GM12892 (cell line): ENCODE measurements at places on chromosomes 6 and 20.

- no peak for DNase-seq
Measured at GRCh38 chr6:28876710-28877109, 47.1 kb downstream of the TRIM27 start.

DNA sequence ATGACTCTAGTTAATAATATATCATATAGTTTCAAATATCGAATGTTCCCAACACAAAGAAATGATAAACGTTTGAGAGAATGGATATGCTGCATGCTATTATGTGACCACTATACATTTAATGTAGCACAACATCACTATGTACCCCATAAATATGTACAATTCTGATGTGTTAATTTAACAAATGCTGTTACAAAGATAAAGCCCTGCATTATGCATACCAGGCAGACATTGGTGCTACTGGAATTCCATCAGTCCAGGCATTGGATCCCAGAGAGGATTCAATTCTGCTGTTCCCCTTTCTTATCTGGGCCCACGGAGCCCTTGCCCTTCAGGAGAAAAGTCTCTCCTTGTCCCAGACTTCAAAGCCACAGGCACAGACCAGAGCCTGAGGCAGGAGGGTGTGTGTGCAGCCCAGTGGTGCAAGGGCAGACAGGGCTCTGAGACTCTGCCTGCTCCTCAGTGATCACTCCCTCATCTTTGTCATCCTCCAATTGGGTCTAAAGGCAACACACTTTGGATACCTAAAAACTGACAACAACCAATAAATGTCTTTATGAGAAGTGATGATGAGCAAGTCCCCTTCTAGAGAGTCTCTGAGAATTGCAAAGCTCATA, 45.2 kb downstream of the PSMG4 start:
- no peak for DNase-seq

GRCh38 chr20:1920826-1921225, 25.6 kb downstream of the SIRPA start:
- DNase-seq = no peak

DNA sequence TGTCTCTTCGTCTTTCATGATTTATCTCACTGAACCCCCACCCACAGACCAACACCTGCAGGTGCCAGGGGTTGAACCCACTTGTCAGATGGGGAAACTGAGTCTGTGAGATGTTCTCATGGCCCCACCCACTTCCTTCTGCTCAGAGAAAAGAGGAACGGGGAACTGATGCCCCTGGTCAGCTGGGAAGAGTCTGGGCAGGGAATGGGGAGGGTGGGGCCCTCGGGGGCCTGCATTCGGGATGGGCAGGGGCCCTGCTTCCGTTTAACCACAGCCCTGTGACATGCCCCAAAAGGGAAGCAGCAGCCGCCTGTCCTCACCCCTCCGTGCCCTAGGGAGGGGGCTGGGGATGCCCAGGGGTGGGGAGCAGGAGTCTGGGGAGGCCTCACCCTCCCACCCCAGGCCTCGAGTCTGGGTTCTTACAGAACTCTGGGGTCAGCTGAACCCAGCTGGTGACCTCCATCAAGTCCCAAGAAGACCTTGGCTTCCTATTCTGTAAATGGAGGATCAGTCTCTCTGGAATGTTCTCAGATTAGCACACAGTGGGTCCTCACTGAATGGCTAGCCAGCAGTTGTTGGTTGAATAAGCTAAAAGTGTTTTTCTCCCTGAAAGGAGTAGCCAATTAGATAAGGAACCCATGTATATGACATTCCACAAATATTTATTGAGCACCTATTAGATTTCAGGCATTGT, 81.5 kb downstream of the CEBPB start:
- DNase-seq = no peak

DNA sequence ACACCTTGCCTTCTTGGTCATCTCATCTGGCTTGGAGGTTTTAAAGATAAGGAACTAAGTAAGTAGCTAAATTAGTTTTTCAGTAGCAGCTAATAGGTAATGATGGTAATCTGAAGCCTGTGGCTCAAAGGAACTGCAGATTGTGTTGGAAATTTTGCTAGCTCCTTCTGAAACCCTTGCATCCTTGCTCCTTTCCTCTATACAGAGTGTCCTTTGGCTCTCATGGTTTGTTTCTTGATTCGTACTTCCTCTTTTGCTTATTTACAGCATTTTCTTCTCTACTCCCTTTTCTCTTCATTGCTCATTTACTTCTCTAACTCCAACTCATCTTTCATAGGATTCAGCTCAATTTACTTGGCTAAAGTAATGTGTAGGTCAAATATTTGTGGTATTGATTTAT, 19.0 kb downstream of the LRRC1 start:
- no peak for DNase-seq

- DNase-seq = no peak
Measured at GRCh38 chr6:5464099-5464885, 203.0 kb downstream of the FARS2 start.

- no peak for DNase-seq
Measured at GRCh38 chr6:7809346-7809745, 83.4 kb downstream of the BMP6 start.

- DNase-seq = no peak
Measured at GRCh38 chr6:160424256-160424655, 76.1 kb downstream of the SLC22A3 start.

DNA sequence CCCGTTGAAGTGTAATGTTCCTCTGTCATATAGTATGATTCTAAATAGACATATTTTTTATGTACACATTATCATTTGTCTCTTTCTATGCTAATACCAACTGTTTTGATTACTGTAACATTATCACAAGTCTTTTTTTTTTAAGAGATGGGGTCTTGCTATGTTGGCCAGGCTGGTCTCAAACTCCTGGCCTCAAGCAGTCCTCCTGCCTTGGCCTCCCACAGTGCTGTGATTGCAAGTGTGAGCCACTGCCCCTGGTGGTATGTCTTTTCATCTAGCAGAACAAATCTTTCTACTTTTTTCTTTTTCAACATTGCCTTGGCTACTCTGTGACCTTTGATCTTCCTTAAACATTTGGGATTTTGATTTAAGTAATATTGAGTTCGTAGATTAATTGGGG, 57.7 kb downstream of the SLX4IP start:
- no peak for DNase-seq

DNA sequence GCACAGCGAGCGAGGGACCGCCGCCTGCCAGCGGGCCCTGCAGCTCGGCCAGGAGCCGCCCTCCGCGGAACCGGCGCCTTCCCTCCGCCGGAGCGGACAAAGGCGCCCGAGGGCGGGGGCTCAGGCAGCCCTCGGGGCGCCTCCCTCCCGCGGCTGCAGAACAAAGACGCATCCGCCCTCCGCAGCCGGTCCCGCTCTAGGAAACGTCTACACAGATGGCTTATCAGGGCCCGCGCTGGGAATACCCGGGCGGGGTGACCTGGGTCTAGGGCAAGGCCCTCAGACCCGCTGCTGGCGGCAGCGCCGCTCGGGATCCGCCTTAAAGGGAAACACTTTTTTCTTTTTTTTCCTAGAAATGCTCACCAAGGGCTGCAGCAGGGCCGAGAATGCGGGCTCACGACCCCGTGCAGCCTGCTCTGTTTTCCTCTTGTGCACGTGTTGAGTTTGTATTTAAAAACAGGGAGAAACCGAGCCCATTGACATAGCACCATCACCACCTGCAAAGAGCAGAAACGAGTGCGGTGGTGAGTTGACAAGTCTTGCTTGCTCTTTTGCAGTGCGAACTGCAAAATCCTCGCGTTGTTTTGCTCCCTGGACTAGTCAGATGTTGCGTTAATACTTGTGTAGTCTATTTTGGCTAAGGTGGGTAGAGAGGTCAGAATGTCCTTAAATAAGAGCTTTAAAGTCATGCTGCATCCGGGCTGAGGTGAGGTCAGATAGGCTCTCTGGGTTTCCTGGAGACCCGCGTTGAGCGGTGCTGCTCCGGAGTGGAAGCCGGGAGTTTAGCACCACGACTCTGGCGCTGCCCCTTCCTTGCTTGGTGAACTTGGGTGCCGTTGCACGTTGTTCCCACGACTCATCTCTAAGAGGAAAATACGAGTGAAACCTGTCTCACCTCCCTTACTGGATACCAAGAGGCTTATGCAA, 1.1 kb upstream of the RPS6KA2 start:
- DNase-seq = peak; percentile 50

GRCh38 chr6:43299338-43300293, 1.6 kb downstream of the SLC22A7 start:
- DNase-seq = no peak

GRCh38 chr20:23585808-23586734, 17.8 kb upstream of the CST9L start:
- DNase-seq = no peak

GRCh38 chr6:142470421-142470820, 168.6 kb downstream of the ADGRG6 start:
- DNase-seq = no peak

- no peak for DNase-seq
Measured at GRCh38 chr6:108627692-108628550, 67.2 kb downstream of the FOXO3 start.

DNA sequence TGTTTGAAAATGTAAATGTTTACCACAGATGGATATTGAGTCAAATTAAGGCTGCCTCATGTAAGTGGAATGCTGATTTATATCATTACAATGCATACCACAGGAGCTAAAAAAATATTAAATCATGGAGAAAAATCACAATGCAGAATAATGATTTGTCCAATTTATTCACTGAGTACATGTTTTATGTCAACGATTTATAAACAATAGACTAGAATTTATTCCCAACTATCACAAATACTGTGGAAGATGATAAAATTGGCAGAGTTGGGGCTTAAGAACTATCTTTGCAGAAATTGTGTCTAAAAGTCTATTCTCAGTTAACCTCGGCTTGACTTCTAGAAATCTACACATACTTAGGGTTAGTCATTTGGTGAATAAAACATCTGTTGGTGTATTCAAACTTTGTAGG, 472.1 kb upstream of the MARCKS start:
- DNase-seq = no peak

GRCh38 chr20:48797275-48797825, 30.4 kb downstream of the PREX1 start:
- no peak for DNase-seq

- DNase-seq = no peak
Measured at GRCh38 chr20:21219686-21220085, 83.4 kb upstream of the XRN2 start.

GRCh38 chr20:1319462-1319861, 9.5 kb downstream of the SDCBP2 start:
- DNase-seq = no peak

- DNase-seq = no peak
Measured at GRCh38 chr20:49207076-49207475, 12.1 kb upstream of the DDX27 start.

DNA sequence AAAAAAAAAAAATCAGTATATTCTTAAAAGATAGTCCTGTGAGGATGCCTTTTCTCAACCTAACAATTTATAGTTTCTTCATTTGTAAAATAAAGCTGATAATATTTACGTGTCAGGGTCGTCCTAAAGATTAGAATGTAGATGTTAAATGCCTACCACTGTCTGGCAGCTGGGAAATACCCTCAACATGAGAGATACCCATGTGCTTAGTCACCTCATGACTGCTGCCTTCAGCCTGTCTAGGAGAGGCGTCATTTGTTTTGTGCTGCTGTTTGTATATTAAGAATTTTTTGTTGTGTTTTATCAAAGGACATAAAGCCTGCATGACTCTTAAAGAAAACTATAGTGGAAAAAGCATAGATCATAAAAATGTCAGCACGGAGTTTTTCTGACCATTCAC, 9.5 kb downstream of the FAM120B start:
- no peak for DNase-seq

- DNase-seq = no peak
Measured at GRCh38 chr20:35329435-35330139, 37.4 kb upstream of the FAM83C start.

DNA sequence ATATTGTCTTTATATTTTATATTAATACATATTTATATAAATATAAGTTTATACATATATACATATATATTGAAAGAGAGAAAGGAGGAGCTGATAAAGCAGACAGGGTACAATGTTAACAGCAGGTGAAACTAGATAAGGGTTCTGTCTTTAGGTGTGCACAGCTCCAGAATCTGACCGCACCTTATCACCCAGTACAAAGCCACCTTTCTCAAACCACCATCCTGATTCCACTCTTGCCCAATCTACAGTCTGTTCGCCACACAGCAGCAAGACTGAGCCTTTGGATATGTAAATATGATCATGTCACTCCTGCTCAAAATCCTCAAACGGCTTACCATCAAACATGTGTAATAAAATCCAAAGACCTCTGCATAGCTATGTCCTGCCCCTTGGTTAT, 34.7 kb upstream of the ASCC3 start:
- no peak for DNase-seq

DNA sequence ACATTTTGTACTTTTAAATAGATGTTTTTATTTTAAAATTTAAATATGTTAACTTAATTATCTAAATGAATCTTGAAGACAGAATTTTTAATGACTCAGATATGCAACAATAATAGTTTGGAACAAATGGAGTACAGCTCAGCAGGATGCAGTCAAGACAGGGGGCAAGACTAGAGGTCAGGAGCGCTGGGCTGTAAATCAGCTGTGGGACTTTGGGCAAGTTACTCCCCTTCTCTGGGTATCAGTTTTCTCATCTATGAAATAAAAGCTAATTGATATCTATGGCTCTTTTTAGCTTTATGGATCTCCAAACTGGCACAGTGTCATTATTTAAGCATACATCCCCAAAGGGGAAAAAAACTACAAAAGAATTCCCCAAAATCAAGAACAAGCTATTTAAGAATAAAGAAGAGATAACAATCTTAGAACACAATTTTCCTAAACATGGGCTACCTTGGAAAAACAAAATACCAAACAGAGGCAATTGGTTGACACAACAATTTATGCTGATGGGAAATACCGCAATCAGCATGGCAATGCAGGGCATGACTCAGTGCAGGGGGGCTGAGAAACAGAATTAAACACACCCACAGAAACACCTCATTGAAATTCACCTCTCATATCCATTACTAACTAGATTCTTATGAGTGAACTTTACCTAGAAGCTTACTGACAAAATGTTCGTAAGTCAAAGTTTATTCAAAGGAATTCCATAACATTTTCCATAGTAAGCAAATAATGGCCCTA, 188.2 kb downstream of the SIM1 start:
- no peak for DNase-seq
